Endothelial cell (in vitro differentiated cells): ENCODE measurements at places on chromosomes 3 and 15. TPM values are rescaled to one million over a fixed set of nuclear protein-coding genes. Genes with fewer than 3 reads are reported as not detected.

Gene CCDC191
- 4.0 TPM for total RNA-seq

Gene PLA1A
- 0.80 TPM for total RNA-seq

Gene CD96
- total RNA-seq: not detected

Gene LMAN1L
- not detected for total RNA-seq

Gene PRTG
- 165 TPM for total RNA-seq

Gene USP8
- total RNA-seq: 50.4 TPM

Gene NAA50
- 76.7 TPM for total RNA-seq

Gene PARL
- total RNA-seq: 62.9 TPM

Gene HYAL1
- total RNA-seq: 1.6 TPM

Gene OR5K2
- not detected for total RNA-seq

Gene DLL4
- 257 TPM for total RNA-seq

Gene EOGT
- 165 TPM for total RNA-seq

Gene PLA2G4D
- total RNA-seq: not detected

Gene CCDC14
- total RNA-seq: 44.5 TPM

Gene SH2D7
- not detected for total RNA-seq

Gene ISLR
- total RNA-seq: 0.51 TPM

Gene PROS1
- 19.8 TPM for total RNA-seq

Gene OSBPL10
- 61.0 TPM for total RNA-seq
